Stimulated activated CD4-positive, alpha-beta T cell treated with anti-CD3 and anti-CD28 coated beads, Interleukin-4, amount 100 ng/mL, for 24 hours (primary cell): ENCODE measurements at places on chromosomes 2 and 18.

GRCh38 chr18:79576686-79577351 lies 102.8 kb upstream of the CTDP1 start:
- no peak for DNase-seq

- no peak for DNase-seq
Observed at GRCh38 chr2:192026059-192026824, 168.5 kb downstream of the TMEFF2 start.

GRCh38 chr2:174217869-174218268 lies 30.5 kb downstream of the OLA1 start:
- DNase-seq = no peak

GRCh38 chr2:15313657-15314056 lies 247.5 kb downstream of the NBAS start:
- DNase-seq = no peak

DNA sequence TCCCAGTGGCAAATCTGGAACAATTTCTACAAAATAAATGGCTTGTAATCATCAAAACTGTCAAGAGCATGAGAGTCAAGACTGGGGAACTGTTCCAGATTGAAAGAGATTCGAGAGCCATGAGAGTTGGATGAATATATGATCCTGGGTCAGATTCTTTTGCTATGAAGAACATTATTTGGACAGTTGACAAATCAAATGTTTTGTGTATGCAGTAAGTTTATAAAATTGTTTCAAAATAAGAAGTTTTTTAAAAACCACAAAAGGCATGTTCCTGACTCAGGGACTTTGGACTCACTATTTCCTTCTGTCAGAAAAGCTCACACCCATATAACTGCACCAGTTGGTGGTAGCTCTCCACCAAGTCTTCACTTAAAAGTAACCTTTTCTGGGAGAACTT lies 38.5 kb downstream of the ROCK2 start:
- no peak for DNase-seq

DNA sequence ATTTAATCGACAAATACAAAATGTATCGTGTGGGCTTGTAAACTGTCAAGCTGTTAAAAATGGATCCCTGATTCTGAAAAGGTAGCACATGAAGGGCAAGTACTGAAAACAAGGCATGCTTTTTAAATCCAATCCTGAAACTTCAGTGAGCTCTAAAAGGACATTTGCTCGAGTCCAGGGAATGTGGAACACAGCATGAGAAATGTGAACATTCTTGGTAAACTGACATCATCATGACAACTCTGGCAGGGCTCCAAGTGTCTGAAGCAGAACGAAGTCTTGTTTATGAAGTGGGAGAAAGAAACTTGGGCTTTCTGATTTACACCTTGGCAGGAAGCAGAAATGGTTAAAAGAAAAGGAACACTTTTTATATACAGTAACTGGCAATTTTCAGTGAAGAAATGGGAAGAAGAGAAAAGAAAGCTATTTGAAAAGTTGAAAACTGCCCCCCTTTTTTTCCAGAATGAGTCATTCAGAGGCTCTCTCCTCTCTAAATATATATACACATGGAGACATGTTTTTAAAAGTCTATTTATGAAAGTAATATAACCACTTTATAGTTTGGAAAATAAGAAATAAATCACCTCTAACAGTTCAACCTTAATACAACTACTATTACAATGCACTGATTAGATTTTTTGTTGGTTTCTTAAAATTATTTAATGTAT lies 120.8 kb downstream of the GAREM1 start:
- DNase-seq = no peak

- DNase-seq = no peak
Observed at GRCh38 chr2:122156176-122156890, 400.9 kb downstream of the TSN start.

DNA sequence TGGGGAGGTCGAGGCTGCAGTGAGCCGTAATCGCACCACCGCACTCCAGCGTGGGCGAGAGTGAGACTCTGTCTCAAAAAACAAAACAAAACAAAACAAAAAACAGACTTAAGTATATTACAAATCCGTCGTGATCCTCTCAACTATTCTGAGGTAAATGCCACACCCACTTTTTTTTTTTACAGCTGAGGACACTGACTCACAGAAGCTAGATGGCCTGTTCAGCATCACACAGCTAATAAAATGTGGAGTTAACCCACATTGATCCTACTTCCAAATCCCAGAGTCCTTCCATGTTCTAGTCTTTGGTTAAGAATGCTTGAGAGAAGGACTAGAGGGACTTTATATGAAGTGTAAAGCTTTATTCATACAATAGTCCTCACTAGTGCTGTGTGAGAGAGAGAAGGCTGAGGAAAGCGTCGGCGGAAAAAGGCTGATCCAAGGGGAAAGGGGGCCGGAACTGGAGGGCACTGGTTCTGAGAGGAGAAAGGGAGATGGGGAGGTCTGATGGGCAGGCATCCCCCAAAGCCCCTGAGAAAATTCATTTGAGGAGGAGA lies 627 bp downstream of the RNF25 start:
- no peak for DNase-seq

GRCh38 chr2:153115141-153115540 lies 363.4 kb downstream of the RPRM start:
- DNase-seq = no peak

- no peak for DNase-seq
Observed at GRCh38 chr2:95390272-95390880, 12.1 kb upstream of the FAHD2A start.

DNA sequence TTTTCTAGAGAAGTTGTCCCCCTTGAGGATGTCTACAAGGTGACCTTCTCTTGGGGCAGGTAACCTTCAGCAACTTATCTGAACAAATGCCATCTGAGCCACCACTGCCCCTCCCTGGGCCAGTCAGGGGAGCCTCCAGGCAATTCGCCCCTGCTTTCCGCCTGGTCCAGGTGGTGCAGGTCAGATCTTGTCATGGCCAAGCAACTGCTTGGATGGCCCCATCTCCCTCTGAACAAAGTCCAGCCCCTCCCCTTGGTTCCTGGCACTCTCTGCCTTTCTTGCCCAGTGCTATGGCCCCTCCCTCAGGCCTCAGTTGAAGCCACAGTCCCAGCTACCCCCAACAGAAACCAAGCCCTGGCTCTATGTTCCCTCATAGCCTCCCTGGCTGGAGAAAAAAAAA lies 138.7 kb downstream of the ALPK2 start:
- DNase-seq = no peak

- DNase-seq = no peak
Observed at GRCh38 chr18:56891870-56892269, 240.7 kb downstream of the WDR7 start.

DNA sequence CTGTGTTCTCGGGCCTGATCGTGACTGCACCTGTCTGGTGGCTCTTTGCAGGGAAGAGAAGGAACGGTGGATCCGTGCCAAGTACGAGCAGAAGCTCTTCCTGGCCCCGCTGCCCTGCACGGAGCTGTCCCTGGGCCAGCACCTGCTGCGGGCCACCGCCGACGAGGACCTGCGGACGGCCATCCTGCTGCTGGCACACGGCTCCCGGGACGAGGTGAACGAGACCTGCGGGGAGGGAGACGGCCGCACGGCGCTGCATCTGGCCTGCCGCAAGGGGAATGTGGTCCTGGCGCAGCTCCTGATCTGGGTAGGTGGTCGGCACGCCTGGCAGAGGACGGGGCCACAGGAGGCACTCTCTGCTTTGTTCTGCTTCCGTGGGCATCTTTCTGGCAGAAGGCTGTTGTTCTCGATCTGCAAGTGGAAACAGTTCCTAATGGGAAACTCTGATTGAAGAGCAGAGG lies 48.0 kb downstream of the GBX2 start:
- no peak for DNase-seq

DNA sequence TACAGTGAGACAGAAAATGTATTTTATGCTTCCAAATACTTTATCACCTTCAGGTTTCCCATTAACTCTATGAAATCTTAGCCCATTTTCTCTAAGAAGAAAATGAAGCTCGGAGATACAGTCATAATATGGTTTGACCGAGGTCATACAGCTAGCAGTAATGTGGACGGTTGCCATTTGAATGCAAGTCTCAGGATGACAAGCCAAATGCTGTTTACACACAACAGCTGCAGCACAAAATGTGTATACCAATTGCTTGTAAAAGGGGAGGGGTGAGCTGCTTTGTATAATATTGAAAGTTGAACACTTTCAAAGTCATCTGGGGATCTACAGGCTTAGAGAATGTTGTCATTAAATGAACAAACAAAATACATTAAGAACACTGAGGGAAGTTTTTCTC lies 93.8 kb upstream of the FSIP2 start:
- DNase-seq = no peak

DNA sequence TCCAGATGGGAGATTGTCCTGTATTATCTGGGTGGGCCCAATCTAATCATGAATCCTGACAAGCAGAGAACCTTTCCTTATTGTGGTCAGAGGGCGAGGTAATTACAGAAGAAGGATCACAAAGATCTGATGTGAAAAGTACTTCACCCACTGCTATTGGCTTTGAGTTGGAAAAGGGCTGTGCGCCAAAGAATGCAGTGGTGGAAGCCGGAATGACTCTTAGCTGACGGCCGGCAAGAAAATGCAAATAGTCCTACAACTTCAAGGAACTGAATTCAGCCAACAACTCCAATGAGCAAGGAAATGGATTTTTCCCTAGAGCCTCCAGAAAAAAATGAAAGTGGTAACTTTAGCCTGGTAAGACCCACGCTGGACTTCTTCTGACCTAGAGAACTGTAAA lies 67.3 kb downstream of the CTNNA2 start:
- DNase-seq = no peak

DNA sequence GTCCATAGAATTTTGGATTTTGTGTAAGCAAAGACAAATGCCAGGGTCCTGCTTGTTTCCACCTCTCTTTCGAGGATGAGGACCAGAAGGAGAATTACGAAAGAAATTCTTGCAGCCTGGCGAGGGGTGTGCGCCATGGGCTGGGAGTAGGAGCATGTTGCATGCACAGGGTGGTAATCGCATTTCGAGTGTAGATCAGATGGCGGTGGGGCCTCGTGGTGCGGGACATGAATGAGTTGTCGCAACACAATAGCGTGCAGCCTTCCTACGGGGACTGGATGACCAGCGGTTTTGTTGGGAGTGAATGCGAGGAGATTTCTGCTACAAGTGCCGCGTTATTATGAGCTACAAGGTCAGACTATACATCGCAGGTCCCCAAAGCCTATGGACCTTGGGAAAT lies 4.2 kb upstream of the EN1 start:
- DNase-seq = no peak

DNA sequence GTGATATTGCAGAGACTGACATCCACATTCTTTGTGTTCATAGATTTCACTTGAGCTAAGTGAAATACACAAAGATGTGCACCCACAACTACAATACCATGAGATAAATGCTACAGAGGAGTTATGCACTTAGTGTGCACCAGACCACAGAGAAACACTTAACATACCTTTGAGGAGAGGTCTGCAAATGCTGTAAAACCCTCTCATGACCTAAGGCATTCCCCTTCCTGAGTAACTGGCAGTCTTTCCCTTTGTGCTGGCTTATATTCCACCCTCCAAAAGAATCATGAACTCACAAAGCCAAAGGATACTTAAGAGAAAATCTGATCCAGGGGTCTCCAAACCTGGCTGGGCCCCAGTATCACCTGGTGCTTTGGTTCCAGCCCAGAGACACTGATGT lies 16.2 kb downstream of the NXPH2 start:
- no peak for DNase-seq
